ENCODE measurements at places on chromosomes 7 and 10.

DNA sequence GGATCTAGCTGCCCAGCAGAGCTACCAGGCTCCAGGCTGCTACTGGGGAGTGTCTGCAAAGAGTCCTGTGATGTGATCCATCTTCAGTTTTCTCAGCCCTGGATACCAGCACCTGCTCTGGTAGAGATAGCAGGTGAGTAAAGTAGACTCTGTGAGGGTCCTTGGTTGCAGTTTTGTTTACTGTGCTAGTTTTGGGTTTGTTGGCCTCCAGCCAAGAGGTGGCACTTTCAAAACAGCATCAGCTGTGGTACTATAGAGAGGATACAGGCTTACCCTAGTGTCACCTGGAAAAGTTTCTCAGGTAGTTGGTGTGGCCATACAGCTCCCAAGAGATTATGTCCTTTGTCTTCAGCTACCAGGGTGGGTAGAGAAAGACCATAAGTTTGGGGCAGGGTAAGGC lies 56.3 kb downstream of the MTERF1 start:
- no peak for DNase-seq

DNA sequence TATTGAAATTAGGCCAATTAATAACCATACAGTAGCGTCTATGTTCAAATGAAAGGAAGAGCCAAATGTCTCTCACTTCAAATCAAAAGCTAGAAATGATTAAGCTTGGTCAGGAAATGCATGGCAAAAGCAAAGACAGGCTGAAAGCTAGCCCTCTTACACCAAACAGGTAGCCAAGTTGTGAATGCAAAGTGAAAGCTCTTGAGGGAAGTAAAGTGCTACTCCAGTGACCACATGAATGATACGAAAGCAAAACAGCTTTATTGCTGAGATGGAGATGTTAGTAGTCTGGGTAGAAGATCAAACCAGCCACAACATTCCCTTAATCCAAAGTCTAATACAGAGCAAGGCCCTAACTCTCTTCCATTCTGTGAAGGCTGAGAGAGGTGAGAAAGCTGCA lies 123.8 kb downstream of the TEX36 start:
- DNase-seq = no peak

DNA sequence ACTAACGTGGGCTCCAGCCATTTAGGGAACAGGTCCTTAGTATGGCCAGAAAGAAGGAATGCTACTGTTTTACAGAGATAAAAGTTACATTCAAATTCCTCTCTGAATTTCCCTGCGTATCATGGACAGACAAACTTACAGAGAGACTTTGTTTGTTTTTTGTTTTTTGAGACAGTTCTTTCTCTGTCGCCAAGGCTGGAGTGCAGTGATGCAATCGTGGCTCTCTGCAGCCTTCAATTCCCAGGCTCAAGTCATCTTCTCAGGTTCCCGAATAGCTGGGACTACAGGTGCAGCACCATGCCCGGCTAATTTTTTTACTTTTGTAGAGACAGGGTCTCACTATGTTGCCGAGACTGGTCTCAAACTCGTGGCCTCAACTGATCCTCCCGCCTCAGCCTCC lies 64.5 kb upstream of the MPP7 start:
- no peak for DNase-seq

- DNase-seq = no peak
Measured at GRCh38 chr7:157612009-157612663, 275.3 kb downstream of the DNAJB6 start.

DNA sequence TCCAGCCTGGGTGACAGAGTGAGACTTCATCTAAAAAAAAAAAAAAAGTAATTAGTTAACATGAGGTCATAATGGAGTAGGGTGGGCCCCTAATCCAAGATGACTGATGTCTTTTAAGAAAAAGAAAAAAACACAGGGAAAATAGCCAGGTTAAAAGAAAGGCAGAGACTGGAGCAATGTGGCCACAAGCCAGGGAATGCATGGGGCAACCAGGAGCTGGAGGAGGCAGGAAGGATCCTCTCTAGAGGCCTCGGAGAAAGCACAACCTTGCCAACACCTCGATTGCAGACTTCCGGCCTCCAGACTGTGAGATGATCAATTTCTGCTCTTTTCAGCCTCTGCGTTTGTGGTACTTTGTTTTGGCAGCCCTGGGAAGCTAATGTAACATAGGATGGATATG lies 121.5 kb downstream of the ITIH5 start:
- no peak for DNase-seq

DNA sequence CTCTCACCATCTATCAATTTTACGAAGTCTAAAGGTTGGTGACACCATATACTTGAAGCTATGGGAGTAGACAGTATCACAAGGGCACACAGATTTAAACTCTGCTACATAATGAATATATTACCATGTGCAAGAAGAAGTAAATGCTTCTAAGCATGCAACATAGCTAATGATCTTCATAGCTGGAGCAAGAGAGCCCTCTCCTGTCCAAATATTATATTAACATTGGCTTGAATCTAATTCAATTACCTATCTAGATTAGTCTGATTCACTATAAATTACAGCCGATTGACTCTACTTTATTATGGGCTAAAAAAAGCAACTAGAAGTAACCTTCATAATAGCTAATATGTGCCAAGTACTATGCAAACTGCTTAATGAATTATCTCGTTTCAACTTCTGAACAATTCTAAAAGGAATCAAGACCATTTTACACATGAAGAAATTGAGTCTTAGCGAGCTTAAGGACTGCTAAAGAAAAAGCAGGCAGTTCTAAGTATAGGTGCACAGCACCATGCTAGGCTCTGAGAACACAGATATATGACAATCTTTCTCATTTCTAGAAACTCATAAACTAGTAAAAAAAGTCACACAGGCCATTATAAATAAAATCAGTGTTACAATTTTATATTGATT lies 21.9 kb downstream of the FRA10AC1 start:
- DNase-seq = no peak

DNA sequence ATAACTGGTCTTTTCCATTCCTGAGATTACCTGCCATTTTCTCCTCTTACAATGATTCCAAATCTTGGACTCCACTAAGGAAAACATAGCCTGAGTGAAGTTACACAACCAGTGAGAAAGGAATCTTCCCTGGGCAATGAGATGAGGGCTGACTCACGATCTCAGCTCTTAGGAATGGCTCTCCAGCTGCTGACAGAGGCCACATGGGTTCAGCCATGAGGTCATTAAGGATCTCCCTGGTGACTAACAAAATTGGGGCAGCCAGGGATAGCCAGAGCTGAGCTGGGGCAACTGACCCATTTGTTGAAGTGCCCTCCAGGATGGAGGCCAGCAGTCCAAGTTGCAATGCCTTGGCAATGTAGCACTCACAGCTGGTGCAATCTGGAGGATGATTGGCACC lies 78.7 kb upstream of the MKLN1 start:
- no peak for DNase-seq

- peak; percentile 94 for DNase-seq
Measured at GRCh38 chr7:155598810-155599210, 45.7 kb upstream of the RBM33 start.

DNA sequence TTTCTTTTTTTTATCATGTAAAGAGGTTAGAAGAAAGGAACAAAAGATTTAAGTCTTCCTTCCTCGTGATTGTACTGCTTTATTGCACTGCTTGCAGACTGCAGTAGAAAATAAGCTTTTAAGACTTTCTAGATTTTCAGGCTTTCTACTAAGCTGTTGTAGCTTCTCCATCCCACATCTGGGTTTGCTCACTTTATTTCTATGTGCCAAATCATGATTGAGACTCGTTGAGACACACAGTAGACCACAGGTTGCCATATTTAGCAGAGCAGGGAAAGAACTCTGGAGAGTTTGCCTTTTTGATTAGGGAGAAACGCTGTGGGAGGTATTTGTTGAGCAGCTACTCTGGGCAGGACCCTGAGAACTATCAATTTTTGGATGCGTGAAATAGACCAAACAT lies 89.2 kb upstream of the BTBD16 start:
- no peak for DNase-seq

- no peak for DNase-seq
Measured at GRCh38 chr7:98731651-98732050, 114.6 kb downstream of the NPTX2 start.

- DNase-seq = no peak
Measured at GRCh38 chr7:30844916-30845315, 66.7 kb upstream of the AQP1 start.

- no peak for DNase-seq
Measured at GRCh38 chr7:6453734-6454133, 6.0 kb upstream of the DAGLB start.

DNA sequence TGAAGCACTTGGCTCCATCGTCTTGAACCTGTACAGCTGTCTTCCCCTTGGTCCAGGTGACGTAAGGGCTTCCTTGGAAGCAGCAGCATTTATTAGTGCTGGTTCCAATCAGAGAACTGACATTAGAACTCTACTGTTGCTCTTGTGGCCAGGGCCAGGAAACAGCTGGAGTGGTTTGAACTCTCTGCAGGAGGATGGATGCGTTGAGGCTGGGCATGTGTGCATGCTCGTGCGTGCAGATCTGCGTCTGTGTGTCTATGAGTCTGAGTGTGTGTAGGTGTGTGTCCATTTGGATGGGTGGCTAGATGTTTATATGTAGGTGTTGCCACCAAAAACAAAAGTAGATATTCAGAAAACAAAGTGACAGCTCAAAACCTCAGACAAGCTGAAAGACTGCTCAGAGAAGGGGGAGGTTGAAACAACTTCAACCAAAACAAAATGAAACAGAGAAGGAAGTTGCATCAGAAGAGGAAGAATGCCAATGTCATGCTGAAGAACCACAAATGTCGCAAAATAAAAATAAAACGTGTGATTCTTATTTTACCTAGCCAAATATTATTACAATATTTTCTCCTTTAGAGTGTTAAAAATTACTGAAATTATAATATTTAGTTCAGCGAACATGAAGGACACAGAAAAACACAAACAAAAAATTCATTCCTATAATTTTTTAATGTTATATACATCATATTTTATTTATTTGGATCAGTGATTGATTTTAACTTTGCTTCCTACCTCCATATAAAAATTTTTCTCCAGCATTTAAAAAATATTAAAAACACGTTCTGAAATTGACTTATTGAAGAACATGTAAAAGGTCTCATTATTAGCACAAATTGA lies 96.1 kb upstream of the MKLN1 start:
- peak; percentile 84 for DNase-seq

DNA sequence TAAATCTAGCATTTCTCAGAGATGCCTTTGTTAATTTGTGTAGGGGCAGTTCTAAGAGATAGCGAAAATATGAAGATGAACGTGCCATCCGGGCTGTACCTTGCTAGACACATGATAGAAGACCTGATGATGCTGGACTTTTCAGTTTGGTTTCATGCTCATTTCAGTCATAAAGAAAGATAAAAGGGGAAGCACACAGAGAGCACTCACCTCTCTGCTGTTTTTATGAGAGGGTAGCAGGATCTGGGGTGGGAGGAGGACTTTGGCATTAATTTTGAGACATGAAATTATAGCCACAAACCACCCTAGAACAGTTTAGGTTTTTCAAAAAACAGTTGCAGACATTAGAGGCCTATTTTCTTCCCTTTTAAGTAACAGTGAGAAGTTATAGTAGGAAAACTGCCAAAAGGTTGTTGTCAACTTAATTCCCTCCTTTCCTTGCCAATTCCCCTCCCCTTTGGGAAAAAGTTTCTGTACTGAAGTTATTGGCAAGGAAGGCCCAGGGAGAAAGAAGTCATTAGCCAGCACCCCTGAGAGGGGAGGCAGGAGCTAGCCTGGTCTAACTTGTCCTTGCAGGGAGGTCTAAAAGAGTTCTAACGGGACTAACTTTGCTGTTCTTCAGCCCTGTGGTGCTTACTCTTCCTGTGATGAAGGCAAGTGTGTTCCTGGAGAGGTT lies 2.6 kb downstream of the ST7 start:
- DNase-seq = peak; percentile 35

DNA sequence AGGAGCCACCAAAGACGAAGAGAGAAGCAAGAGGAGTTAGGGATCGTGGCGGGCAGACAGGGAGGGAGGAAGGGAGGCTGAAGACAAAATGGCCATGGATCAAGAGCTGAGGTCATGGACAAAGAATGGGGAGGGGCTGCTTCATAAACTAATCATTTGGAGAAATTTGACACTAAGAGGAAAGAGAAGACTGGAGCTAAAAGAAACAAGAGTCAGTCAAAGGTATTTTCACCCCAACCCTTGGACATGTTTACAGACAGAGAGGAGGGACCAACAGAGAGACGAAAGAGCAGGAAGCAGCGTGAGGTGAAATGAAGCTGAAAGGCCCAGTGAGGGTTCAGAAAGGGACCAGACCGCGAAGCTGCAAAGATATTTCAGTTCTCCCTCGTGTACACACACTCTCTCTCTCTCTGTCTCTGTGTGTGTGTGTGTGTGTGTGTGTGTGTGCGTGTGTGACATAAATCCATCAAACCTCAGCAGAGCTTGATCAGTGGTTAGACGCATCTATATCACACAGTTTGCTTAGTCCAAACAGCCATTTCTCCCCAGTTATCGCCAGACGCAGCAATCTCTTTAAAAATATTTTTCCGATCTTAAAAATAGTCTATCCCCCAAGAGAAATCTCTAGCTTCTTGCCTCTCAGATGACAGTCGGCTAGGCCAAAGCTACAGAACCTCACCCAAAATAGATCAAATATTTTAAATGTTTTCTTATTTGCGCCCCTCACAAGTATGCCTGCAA lies 12.5 kb upstream of the CALD1 start:
- DNase-seq = no peak

- no peak for DNase-seq
Measured at GRCh38 chr10:118584181-118584954, 11.1 kb downstream of the PRLHR start.

GRCh38 chr10:44339218-44339617 lies 45.7 kb downstream of the CXCL12 start:
- DNase-seq = no peak

- peak; percentile 57 for DNase-seq
Measured at GRCh38 chr10:21732067-21732772, 198.2 kb downstream of the MLLT10 start.

DNA sequence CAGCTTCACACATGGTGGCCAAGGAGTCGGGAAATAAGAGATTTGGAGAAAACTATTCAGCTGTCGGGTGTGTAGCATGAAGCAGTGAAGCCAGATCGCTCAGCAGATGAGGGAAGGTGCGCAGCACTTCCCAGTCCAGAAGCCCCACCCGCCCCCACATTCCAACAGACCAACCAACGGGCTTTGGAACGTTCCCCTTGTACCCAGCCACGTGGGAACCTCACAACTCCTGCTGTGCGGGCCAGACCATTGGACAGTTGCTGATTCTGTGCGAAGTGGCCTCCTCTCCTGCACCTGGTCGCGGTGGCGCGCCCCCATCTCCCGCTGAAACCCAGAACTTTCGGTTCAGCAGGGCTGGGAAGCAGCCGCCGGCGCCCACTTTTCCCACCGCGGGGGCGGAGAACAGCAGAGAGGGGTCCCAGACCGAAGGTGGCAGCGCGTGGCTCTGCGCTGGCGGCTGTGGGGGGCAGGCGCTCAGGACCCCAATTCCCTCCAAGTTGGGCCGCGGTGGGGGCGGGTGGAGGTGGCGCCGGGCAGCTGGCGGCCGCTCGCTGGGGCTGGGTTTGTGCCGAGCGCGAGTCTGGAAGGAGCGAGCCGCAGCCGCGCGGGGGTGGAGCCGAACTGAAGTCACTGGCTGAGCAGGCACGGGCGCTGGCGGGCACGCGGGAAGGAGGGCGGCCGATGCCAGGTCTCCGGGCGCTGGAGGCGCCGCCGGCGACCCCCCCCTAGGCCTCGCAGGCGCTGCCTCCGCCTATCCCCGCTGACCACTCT lies 1301.5 kb upstream of the SORCS1 start:
- DNase-seq = peak; percentile 5
